ENCODE measurements at places on chromosomes 1 and 21.
A peak's percentile ranks its signal among the peaks of the same experiment; 100 is the strongest.

GRCh38 chr1:201647094-201647493, 108.2 kb downstream of the NAV1 start:
- H3K4me3 ChIP-seq = no peak overlapping the region
- no peaks in the 10 kb centered on the region for H3K27me3 ChIP-seq
- peaks cover 48% of the 10 kb centered on the region for H3K4me1 ChIP-seq
- H3K27ac ChIP-seq = no peak overlapping the region
- no peak for DNase-seq
- H3K36me3 ChIP-seq = no peaks in the 10 kb centered on the region

DNA sequence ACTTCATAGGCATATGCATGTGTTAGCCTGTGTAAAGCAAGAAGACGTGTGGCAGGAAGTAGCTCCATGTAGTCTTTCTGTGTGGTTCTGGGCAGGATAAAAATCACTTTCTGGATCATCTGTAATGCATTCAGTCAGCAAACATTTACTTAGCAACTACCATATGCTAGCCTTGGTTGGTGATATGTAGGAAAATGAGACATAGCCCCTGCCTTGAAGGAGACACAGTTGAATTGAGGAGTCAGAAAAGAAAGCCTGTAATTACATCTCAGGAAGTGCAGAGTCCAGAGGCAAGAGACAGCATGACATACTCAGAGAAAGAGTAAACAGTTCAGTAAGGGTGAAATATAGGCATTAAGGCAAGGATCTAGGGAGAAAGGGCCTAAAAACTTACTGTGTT, 38.5 kb downstream of the DAB1 start:
- no peak for DNase-seq
- H3K4me3 ChIP-seq = no peak overlapping the region
- H3K27me3 ChIP-seq = no peaks in the 10 kb centered on the region
- no peaks in the 10 kb centered on the region for H3K36me3 ChIP-seq
- no peak overlapping the region for H3K27ac ChIP-seq

- DNase-seq = no peak
- H3K36me3 ChIP-seq = no peaks in the 10 kb centered on the region
- H3K27ac ChIP-seq = no peak overlapping the region
- H3K4me3 ChIP-seq = no peak overlapping the region
- no peaks in the 10 kb centered on the region for H3K4me1 ChIP-seq
These were observed 737.8 kb upstream of the PTBP2 start for GRCh38 chr1:95983831-95984230.

GRCh38 chr1:111269825-111270406, 20.7 kb upstream of the CHIA start:
- DNase-seq = no peak
- no peaks in the 10 kb centered on the region for H3K27me3 ChIP-seq
- no peak overlapping the region for H3K27ac ChIP-seq
- H3K4me1 ChIP-seq = peaks cover 9% of the 10 kb centered on the region
- no peaks in the 10 kb centered on the region for H3K36me3 ChIP-seq

DNA sequence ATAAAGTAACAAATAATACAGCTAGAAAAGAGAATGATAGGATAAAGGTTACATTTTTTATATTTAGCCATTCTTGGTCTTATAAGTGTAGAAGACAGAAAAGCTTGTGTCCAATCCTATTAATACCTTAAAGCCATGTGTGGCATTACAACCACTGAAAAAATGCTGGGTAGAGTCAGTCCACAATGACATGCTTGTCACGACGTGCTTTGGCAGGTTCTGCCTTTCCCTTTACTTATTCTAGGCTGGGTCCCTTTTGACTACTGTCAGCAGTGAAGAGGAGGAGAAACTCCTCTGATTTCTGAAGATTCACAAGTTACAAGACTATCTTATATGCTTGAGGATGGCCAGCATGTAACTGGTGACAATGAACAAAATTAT, 14.6 kb upstream of the AIM2 start:
- no peaks in the 10 kb centered on the region for H3K4me1 ChIP-seq
- no peak for DNase-seq
- no peak overlapping the region for H3K4me3 ChIP-seq
- no peaks in the 10 kb centered on the region for H3K27me3 ChIP-seq
- no peak overlapping the region for H3K27ac ChIP-seq

GRCh38 chr21:23853796-23854379, 1753.4 kb downstream of the MRPL39 start:
- no peak overlapping the region for H3K27ac ChIP-seq
- H3K4me1 ChIP-seq = no peaks in the 10 kb centered on the region
- no peaks in the 10 kb centered on the region for H3K36me3 ChIP-seq
- no peaks in the 10 kb centered on the region for H3K27me3 ChIP-seq
- H3K4me3 ChIP-seq = no peak overlapping the region

DNA sequence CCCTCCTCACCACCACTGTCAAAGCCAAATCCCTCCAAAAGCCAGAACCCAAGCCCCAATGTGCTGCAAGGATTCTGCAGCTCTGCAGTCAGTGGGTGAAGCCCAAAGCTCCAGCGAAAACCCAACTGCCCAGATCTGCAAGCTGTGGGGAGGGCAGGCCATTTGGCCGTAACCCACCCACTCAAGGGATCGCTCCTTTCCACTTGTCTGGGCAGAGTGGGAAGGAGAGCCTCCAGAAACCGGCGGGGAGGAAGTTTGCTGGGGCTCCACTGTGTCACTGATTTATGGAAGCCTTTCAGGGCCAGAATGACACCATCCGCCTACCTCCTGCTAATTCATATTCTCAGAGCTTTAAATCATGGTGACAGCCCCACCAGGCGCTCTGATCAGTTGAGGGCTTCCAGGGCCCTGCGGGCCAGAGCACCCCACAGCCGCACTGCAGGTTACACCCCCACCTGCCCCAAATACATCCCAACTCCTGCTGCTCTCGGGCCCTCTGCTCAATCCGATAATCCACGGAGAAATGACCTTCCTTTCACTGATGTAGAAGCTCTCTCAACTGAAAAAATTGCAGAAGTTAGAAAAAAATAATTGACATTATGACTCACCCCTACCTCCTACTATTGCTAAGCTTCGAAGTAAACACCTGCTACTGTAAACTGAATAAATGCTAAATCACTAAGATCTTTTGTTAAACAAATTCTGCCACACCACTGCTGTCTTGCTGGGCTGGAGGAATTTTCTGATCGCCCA, 40.6 kb upstream of the RAB4A start:
- H3K4me1 ChIP-seq = peaks cover 44% of the 10 kb centered on the region
- no peak for DNase-seq
- H3K36me3 ChIP-seq = no peaks in the 10 kb centered on the region
- no peaks in the 10 kb centered on the region for H3K27me3 ChIP-seq
- H3K27ac ChIP-seq = peak overlapping the region; percentile 61

DNA sequence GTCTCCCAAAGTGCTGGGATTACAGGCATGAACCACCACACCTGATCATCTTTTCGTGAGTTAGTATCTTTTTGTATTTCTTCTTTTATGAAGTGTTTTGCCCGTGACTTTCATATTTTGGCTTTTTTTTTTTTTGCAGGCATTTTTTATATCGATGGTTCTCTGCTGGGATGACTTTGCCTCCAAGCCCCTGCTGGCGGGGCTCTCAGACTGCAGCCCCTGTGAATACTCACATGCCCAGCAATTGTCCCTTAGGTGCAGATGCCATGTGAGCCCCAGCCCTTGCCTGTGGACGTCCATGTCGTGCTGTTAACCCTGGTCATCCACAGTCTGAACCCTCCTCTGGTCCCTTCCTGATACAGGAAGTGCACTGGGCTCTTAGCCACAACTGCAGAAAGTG, 21.7 kb downstream of the CRYAA start:
- no peaks in the 10 kb centered on the region for H3K27me3 ChIP-seq
- H3K27ac ChIP-seq = no peak overlapping the region
- no peaks in the 10 kb centered on the region for H3K36me3 ChIP-seq
- H3K4me3 ChIP-seq = no peak overlapping the region

DNA sequence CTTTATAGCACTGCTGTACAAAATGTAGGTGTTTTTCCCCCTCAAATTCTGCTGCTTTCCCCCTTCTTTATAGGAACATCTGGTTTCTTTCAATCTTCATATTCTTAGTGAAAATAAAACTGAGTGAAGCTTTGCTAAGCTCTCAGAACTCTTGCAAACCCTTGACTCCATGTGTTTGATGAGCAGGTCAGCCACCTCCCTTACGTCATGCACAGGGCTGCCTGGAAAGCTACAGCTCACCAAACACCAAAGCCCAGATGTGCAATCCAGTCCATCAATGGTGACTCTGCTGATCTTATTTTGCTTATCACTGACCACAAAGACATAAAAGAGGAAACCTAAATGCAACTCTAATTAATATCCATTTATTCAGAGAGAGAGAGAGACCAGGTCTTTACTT, 5.5 kb downstream of the CACNA1E start:
- no peak overlapping the region for H3K27ac ChIP-seq
- H3K27me3 ChIP-seq = peaks cover 11% of the 10 kb centered on the region
- no peaks in the 10 kb centered on the region for H3K36me3 ChIP-seq
- H3K4me1 ChIP-seq = peaks cover 6% of the 10 kb centered on the region
- no peak overlapping the region for H3K4me3 ChIP-seq
- no peak for DNase-seq

DNA sequence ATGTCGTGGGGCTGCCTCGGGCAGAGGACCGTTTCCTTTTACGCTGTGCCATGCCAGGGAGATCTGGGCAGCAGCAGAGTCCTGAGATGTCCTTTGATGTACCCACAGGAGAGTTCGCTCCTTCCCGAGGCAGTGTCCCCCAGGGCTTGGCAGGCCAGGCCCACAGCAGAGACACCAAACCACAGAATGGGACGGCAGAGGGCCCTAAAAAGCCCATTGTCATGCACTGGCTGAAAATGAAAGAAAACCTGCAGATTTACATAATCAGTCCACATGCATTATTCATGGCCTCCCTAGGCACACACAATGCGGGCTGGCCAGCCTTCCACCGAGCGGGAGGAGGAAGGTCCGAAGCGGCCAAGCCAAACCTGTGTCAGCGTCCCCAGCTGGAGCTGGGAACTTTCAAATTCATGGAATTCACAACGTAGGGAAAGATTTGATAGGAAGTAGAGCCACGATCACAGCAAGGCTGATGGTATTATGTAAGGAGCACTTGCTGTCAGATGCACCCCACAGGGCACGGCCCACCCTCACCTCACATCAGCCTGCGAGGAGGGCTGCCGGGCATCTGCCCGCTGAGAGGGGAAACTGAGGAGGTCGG, 25.3 kb upstream of the EFHD2 start:
- H3K36me3 ChIP-seq = no peaks in the 10 kb centered on the region
- DNase-seq = no peak
- H3K4me3 ChIP-seq = no peak overlapping the region
- peaks cover 10% of the 10 kb centered on the region for H3K4me1 ChIP-seq

DNA sequence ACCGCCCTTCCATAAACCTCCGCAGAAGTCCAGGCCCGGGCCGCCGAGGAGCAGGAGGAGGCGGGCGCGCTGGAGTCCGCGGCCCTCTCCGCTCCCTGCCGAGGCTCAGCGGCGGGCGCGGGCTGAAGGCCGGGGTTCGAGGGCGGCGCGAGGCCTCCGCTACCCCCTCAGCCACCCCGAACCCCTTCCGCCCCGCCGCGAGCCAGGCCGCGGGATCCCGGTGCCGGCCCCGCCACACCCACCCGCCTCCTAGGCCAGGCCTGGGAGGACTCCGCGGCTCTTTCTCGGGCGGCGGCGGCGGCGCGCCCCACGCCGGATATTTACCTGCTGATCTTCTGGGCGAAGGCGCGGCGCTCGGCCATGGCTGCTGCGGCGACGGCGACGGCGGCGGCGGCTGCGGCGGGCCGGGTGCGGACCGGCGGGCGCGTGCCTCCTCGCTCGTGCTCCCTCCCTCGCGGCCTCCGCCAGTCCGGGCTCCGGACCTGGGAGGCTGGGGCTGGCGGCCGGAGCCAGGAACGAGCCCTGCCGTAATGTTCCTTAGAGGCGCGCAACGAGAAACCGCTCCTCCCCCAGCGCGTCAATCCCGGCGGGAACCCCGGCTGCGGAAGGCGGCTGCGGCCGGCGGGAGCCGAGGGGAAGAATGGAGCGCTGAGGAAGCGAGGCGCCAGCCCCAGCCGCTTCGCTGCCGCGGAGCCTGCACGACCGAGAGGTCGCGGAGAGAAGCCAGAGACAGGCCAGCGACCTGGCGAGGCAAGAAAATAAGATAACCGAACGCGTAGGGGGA, at the start of gene DOCK7:
Gene DOCK7, minus strand, starts transcription at position 484 of the 784 bp plus-strand sequence. Its CDS starts 122 bp downstream, at position 362.
- H3K4me1 ChIP-seq = peaks cover 57% of the 10 kb centered on the region
- DNase-seq = no peak
- peak within 1 kb of the TSS; percentile 83 for H3K27ac ChIP-seq
- H3K4me3 ChIP-seq = peak within 1 kb of the TSS; percentile 78
- no peaks in the 10 kb centered on the region for H3K27me3 ChIP-seq

DNA sequence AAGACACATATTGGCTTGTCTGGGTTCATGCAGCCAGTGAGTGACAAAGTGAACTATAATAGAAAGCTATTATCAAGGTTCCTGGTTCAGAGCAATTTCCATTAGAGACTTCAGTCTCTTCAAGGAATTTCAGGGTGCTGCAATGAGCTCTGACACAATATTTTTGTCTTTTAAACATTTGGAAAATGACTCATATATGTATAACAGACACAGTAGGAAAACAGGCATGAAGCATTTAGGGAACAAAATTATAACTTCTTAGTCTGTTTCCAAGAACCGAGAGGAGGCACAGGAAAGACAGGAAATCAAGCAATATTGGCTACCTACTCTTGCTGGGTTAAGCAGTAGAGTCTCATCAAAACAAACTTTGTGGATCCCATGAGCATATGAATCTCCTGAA, 170.4 kb downstream of the PTPRC start:
- no peaks in the 10 kb centered on the region for H3K4me1 ChIP-seq
- H3K27me3 ChIP-seq = no peaks in the 10 kb centered on the region
- no peaks in the 10 kb centered on the region for H3K36me3 ChIP-seq
- H3K27ac ChIP-seq = no peak overlapping the region
- no peak for DNase-seq
- no peak overlapping the region for H3K4me3 ChIP-seq

DNA sequence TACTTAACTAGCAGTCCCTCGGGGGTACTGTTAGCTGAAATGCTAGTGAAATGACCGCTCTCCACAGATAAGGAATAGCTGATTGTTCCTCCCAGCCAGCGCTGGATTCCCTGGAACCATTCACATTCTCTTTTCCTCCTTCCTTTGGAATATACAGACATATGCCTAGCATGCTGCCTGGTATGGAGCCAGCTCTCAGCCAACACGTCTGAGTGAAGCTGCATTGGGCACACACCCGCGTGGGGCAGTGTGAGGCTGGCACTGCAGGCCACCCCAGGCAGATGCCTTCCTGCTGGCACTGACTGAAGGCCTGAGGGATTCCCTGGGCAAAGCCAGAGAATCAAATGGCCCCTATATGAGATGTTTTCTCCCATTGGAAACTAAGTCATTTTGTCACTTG, 66.7 kb downstream of the TLR5 start:
- no peak for DNase-seq
- no peak overlapping the region for H3K27ac ChIP-seq
- H3K36me3 ChIP-seq = no peaks in the 10 kb centered on the region
- H3K4me1 ChIP-seq = peaks cover 13% of the 10 kb centered on the region

- H3K27me3 ChIP-seq = no peaks in the 10 kb centered on the region
- no peak overlapping the region for H3K4me3 ChIP-seq
- DNase-seq = no peak
- no peak overlapping the region for H3K27ac ChIP-seq
- no peaks in the 10 kb centered on the region for H3K36me3 ChIP-seq
These were observed 114.8 kb upstream of the PAXBP1 start for GRCh38 chr21:32886339-32886738.

- no peaks in the 10 kb centered on the region for H3K36me3 ChIP-seq
- no peaks in the 10 kb centered on the region for H3K27me3 ChIP-seq
- H3K27ac ChIP-seq = no peak overlapping the region
- no peak overlapping the region for H3K4me3 ChIP-seq
- DNase-seq = no peak
These were observed 11.9 kb downstream of the GBP5 start for GRCh38 chr1:89260566-89261255.

GRCh38 chr1:179598631-179599030, 7.0 kb downstream of the TDRD5 start:
- no peaks in the 10 kb centered on the region for H3K36me3 ChIP-seq
- no peaks in the 10 kb centered on the region for H3K27me3 ChIP-seq
- no peak overlapping the region for H3K4me3 ChIP-seq
- no peaks in the 10 kb centered on the region for H3K4me1 ChIP-seq
- no peak overlapping the region for H3K27ac ChIP-seq
